ENCODE measurements at places on chromosomes 7 and 10.

DNA sequence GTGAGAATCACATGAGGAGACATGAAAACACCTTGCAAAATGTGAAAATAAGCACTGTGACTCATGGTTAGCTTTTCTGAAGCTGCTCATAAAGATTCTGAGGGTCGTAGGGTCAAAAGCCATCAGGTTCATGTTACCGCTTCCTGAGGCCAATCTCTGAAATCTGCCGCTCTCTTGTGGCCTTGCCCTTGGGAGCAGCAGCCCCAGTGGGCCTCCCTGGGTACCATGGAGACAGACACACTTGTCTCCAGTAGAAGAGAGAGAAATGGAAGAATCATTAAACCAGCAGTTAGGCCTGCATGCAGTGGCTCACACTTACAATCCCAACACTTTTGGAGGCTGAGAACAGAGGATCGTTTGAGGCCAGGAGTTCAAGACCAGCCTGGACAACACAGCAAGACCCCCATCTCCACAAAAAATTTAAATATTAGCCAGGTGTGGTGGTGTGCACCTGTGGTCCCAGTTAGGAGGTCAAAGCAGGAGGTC lies 42.8 kb downstream of the NIPSNAP2 start:
- DNase-seq: no peak

- DNase-seq: no peak
Measured at GRCh38 chr10:104657457-104657856, 16.4 kb downstream of the SORCS3 start.

DNA sequence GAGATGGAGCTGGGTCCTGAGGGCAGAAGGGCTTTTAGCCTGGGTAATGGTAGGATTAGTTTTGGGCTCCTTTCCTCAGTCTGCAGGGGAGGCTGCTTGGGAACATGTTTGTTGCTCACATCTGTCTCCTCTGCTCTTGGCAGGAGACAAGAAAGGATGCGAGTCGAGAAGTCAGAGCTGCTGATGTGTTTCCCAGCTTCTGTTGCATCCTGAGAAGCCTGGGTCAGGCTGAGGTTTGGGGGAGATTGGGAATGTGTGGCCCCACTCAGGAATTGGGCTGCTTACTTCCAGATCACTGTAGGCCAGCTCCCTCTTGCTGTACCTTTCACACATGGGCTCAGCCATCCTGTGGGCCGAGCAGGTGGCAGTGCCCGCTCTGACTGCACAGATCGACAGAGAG lies 79.2 kb downstream of the CCNY start:
- no peak for DNase-seq

DNA sequence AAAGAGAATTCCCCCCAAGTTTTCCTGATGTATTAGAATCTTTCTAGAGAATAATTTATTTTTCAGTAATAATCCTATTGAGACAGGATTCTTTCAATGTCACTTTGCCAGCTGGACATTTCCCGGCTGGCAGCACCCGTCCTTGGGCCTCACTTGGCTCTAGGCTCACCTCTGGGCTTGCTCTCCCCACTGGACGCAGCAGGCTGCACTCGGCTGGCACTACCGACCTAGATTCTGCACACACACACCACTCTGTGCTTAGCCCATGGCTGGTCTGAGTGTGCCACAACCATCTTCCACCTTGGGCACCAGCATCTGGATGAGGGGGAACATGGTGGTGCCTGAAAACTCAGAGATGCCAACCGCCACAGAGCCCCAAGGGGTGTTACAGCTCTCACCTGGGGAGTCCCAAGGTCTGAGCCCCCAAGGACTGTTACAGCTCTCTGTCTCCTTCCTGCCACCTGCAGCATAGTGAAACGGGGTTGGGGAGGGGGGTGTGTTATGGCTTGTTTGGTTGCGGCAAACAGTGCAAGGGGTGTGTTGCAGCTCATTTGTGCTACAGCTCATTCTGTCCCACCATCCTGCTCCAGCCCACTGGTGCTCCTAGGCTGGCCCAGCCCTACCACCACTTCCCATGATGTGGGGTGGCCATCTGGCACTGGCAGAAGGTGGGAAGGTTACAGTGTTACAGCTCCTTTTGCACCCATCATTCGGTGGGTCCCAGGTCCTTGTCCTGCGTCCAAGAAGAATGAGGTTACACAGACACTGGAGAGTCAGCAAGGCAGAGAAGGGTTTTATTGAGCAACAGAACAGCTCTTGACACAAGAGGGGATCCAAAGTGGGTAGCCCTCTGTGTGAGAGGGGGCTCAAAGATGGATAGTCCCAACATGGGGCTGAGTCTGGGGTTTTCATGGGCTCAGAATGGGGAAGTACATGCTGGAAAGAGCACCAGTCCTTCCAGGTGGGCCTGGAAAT lies 2.1 kb downstream of the GALNTL5 start:
- no peak for DNase-seq

DNA sequence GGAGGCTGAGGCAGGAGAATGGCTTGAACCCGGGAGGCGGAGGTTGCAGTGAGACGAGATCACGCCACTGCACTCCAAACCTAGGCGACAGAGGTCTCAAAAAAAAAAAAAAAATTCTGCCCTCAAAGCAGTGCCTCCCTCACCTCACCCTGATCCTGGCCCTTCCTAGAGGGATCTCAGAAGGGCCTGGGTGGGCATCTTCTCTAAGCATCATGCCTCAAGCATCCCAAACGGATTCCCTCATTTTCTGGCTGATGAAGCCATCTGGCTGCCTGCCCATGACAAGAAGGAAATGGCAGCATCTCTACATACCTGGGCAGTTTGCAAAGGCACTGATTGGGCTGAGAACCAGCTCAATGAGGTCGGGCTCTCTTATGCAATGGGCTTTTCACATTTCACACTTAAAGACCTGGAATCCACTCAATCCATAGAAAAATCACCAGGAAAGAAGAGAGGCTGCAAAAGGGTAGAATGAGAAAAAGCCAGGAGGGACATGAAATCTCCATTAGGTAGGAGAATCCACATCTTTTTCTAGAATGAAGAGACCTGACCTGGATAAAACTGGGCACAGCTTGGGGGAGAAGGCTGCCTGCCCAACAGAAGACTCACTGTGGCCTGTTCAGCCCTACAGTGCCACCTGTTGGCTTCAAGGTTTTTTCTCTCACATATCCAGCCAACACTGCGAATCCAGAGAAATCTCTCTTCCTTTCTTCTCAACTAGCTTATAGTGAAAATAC lies 48.1 kb downstream of the PDLIM1 start:
- peak; percentile 49 for DNase-seq

GRCh38 chr7:11817111-11817740 lies 14.8 kb downstream of the THSD7A start:
- no peak for DNase-seq

DNA sequence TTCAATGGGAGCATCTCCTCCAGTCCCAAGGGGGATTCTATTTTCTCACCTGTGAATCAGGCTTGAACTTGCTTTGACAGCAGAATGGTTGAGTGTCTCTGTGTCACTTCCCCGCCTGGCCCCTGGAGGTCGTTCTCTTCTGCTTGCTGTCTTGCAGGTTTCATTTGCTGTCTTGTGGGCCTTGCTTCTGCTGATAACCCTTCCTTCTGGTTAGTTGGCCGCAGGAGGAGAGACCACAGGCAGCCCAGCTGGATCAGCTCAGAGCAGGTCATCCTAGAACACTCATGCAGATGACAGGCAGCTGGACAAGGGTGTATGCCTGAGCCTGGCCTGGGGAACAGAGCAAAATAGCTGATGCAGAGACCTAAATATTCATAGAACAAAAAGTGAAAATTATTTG lies 344.2 kb upstream of the ADARB2 start:
- no peak for DNase-seq

- no peak for DNase-seq
Measured at GRCh38 chr7:133294234-133294633, 41.4 kb downstream of the EXOC4 start.

DNA sequence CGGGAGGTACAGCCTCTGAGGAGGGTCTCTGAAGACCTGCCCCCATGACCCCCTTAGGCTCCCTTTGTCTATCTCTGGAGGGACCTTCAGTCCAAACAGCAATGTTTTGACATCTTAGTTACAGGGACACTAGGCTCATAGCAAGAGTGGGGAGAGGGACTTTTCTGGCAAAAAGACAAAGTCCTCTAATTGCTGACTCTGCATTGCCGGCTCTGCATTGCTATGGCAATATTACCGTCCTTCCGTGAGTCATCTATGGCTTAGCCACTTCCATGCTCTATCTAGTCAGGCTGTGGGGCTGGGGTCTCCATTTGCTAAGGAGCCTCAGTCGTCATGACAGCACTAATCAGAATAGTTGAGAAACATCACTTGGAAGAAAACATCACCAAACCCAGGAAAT lies 952.6 kb downstream of the KCNMA1 start:
- no peak for DNase-seq

GRCh38 chr10:111290649-111291048 lies 213.8 kb downstream of the ADRA2A start:
- no peak for DNase-seq

DNA sequence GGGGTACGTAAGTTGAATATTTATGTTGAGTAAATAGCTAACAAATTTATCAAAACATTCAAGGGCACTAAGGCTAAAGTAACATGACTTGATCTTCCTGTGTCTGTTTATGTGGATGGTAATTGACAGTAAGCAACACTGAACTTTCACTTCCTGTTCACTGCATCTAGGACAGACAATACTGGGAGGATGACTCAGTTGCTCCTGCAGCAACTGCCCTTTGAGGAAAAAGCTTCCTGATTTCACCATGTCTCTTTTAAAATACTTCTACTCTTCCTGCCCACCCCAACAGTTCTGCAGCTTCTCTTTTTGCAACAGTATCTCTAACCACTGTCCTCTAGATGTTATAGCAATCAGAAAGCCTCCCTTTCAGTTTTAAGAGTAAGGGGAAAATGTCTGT lies 76.6 kb upstream of the HGF start:
- DNase-seq: peak; percentile 79

DNA sequence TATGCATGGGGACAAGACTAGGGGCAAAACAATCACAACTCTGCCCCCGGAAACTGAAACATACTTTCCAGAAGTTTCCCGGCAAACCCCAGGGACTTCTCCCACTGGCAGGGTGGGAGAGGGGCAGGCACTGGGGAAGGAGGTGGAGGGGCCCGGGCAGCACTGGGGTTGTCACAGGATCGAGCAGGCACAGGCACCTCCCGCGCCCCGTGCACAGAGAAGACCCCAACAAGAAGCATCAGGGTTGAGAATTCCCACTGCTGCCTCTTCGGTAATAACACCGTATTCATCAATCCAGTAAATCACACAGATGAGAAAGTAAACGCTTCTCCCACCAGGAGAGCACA lies 490.5 kb downstream of the PTPRN2 start:
- DNase-seq: no peak

DNA sequence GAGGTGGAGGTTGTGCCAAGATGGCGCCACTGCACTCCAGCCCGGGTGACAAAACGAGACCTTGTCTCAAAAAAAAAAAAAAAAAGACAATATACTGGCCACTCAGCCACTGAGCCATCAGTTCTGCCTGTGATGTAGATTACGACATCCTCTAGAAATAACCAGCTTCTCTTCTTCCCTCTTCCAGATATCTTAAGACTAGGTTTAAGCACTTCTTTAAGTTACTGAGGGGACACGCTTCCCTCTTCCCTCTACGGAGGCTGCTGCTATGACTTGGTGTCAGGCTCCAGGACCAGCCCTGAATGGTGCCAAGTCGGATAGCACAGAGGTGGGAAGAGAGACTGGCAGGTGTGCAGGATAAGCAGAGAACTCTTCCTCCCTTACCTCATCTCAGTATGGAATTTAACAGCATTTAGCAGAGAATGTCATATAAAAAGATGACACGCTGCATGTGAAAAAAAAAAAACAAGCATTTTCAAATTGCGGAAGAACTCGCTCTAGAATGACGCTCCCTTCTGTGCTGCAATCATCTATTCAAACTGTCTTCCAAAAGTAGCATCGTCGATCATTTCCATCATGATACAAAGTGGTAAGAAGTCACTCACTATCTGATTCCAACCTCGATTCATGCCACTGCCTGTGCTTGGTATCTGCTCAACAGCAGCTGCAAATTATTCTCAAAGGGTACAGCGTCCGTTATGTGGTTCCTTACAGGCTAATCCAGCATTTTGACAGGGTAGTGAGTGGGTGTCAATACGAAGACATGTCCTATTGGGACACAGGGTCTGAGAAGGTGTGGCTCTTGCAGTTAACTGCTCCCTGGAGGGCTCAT lies 13.8 kb downstream of the DAGLB start:
- DNase-seq: no peak

- no peak for DNase-seq
Measured at GRCh38 chr10:131644864-131645658, 255.7 kb upstream of the PPP2R2D start.

DNA sequence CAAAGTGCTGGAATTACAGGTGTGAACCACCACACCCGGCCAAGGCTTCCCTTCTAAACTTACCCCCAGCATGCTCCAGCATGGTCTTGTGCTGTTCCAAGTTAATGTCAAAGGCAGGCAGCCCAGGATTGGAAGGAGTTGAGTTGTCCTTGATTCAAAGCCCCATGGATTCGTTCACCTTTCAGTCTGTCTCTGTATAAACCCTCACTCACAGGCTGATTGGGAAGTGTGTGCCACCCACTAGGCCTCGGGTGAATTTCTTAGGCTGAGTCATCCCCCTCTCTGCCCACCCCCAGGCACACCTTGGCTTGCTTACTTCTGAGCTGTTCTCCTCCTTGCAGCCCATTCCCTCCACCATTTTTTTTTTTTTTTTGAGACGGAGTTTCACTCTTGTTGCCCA lies 13.3 kb upstream of the PRDX3 start:
- no peak for DNase-seq

GRCh38 chr10:71714592-71714991 lies 5.0 kb downstream of the C10orf105 start:
- DNase-seq: no peak

DNA sequence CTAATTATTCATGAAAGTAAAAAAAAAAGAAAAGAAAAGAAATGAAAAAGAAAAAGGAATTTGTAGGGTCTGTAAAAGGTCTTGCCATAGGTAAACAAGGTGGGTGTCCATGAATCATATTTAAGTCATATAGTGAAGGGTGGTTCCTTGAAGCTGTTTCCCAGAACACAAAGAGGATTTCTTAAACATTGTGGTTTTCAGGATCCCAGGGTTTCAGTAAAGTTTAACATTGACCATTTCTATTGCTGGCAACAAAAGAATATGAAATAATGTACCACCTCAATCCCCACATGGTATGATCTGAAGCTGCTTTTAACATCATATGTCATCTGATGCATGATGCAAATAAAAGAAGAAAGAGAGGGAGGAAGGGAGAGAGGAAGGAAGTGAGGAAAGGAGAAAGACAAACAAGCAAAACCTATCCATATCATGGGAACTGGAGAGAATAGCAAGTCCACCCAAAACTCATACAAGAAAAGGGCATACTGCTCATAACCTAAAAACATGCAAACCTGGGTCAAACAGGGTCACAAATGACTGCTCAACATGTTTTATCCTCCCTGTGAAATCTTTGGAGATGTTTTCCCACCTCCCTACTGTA lies 663.5 kb downstream of the SORCS1 start:
- no peak for DNase-seq

Data from fibroblast of gingiva (primary cell).